Activated CD4-positive, alpha-beta memory T cell treated with anti-CD3 and anti-CD28 coated beads for 36 hours (primary cell): ENCODE measurements at places on chromosomes 12 and 14.
A peak's percentile ranks its signal among the peaks of the same experiment; 100 is the strongest.

GRCh38 chr14:60278350-60278749, 29.3 kb downstream of the PPM1A start:
- no peak for DNase-seq

DNA sequence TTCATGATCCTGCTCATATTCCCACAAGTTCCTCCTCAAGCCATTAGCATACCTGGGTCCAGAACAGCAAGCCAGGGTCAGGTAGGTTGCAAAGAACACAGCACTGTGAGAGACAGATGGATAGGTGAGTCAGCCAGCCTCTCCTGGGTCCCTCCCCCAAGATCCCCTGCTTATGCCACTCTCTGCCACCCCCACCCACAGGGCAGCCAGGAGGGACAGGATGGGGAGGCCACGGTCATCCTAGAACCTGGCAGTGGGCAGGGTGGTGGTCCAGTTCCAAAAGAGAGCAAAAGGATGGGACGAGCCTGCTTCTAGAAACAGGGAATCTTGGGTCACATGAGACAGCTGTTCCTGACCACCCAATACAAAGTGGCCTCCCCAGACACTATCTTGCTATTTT, 12.7 kb downstream of the FAIM2 start:
- DNase-seq: no peak

DNA sequence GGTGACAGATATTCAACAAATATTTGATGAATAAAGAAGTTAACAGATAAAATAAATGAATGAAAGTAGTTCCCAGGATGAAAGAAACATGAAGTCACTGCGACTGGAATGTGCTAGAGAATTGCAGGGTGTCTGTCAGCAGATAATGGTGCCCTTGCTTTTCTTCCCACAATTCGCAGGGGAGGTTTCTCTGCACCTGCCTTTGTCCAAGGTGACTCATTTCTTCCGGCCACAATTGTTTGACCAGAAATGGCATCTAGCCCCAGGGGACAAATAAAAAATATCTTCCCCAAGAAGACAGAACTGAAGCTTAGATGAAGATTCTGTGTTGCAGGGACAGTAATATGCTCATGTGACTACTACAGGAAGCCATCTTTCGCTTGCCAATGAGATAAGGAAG, 316.1 kb upstream of the TBX3 start:
- DNase-seq: no peak

DNA sequence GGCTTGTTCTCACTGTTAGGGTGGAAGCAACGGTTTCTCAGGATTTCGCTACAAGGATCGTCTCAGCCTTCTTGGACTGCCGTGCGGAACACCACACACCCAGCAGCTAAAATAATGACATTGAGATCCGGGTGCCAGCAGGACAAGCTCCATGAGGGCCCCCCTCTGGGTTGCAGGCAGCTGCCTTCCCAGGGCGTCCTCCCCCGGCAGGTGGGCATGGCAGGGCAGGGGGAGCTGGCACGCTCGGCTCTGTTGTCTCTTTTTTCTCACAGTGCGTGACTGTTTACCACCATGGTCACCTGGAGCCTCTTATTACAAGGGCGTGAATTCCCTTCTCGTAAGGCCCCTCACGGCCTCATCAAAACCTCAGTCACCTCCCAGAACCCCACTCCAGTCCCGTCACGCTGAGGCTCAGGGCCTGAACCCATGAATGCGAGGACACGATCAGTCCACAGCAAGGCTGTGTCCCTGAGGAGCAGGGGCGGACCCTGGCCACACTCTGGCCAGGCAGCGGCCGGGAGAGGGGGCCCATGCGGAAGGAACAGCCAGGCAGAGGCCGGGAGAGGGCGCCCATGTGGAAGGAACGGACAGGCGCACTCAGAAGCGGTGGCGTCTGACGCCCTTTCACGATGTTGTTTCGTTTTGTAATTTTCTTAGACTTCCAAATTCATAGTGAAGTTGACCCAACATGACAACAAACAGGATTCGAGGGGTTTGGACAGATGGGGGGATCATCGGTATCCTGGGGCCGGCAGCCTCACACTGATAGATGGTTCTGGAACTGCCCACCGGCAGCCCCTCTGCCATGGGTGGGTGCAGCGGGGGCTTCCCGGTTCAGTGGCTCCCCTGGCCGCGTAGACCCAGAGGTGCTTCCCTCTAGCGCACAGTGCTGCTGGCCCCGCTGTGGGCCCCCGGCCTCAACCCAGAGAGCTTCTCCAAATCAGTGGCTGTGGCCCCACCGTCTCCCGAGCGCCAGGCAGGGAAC, 10.0 kb downstream of the LRCOL1 start:
- peak; percentile 62 for DNase-seq

GRCh38 chr12:57173089-57173488, 25.7 kb upstream of the LRP1-AS start:
- DNase-seq: peak; percentile 26

DNA sequence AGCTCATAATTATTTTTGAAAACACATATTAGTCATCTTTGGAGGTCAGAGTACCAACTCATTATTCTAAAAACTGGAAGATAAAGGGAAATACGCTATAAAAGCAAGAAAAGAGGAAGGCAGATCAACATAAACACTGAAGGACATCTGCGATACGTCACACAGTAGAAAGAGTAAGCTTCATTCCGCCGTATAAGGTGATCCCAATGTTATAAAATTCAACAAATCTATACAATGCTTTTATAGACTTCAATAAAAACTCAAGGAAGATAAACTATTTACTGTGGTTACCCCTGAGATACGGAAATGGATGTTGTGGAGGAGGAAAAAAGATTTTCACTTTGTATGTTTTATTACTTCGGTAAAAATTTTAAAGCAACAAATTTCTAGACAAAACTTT, 92.6 kb downstream of the ITPR2 start:
- DNase-seq: no peak

- no peak for DNase-seq
These were observed 196.7 kb downstream of the ALX1 start for GRCh38 chr12:85476756-85477155.

- DNase-seq: no peak
These were observed 424.5 kb upstream of the RGS6 start for GRCh38 chr14:71507681-71508080.

GRCh38 chr14:95460647-95461478, 55.6 kb downstream of the SYNE3 start:
- DNase-seq: no peak

DNA sequence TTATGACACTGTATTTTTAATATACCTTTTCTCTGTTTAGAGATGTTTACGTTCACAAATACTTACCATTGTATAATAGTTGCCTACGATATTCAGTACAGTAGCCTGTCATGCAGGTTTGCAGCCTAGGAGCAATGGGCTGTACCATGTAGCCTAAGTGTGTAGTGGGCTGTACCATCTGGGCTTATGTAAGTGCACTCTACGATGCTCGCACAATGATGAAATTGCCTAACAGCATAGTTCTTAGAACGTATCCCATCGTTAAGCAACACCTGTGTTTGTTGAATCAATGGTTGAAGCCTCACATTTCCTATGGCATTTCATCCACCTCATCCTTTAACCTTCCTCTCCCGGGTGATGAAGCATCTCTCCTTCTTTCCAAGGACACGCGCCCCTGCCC, 12.5 kb upstream of the EML1 start:
- no peak for DNase-seq

- DNase-seq: no peak
These were observed 331.8 kb downstream of the TMEM132D start for GRCh38 chr12:129571901-129572494.

GRCh38 chr12:6039894-6040601, 84.4 kb downstream of the VWF start:
- DNase-seq: peak; percentile 58

DNA sequence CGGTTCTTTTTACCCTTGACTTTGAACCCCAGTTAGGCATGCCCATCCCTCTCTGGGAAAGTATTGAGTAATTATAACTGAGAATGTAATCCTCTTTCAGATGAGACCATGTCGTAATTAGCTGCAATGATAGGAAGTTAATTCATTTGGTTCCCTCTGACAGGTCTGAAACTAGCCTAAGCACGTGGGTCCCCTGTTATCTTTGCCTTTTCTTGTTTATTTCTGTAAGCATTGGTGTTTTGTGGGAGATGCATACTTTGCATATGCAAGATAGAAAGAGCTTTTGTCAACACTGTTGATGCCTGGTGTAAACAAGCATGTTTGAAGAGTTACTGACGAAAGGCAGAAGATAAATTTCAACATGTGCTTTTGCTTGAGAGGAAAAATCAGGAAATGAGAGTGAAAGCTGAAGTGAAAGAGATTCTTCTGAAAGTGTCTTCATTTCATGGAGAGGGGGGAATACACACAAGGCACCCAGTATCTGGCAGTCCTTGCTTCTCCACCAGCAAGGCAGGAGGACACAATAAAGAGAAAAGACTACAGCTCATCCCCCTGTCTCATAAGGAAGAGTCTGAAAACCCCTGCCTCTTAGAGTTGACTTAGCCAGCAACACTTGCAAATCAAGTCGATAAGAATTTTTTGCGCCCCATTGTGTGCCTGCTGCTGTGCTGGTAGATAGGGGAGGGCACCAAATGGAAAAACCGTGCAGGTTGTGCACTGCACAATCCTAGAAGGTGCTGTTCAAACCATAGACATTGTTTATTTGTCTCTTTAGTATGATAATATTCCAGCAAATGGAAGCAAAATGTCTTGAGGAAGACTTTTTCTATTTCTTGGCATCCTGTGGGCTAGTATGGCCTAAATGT, 77.8 kb downstream of the SLC24A4 start:
- no peak for DNase-seq

DNA sequence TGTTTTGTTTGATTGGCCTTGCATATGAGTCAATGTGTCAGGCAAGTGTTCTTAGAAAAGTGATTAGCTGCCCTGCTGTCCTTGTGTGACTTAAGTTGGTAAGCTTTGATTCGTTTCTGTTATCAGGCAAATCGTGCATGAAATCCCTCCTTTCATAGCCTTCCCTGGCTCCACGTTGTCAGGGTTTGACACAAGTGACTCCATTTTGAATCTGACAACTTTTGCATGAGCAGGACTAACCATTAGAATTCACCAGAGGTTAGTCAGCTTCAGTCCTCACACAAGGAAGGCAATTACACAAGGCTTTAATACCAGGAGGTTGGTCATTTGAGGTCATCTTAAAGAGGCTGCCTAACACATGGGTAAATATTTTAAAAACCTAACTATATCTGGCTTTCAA, 68.2 kb downstream of the GPATCH2L start:
- DNase-seq: no peak

- no peak for DNase-seq
These were observed 29.8 kb downstream of the ERG28 start for GRCh38 chr14:75630695-75631452.

DNA sequence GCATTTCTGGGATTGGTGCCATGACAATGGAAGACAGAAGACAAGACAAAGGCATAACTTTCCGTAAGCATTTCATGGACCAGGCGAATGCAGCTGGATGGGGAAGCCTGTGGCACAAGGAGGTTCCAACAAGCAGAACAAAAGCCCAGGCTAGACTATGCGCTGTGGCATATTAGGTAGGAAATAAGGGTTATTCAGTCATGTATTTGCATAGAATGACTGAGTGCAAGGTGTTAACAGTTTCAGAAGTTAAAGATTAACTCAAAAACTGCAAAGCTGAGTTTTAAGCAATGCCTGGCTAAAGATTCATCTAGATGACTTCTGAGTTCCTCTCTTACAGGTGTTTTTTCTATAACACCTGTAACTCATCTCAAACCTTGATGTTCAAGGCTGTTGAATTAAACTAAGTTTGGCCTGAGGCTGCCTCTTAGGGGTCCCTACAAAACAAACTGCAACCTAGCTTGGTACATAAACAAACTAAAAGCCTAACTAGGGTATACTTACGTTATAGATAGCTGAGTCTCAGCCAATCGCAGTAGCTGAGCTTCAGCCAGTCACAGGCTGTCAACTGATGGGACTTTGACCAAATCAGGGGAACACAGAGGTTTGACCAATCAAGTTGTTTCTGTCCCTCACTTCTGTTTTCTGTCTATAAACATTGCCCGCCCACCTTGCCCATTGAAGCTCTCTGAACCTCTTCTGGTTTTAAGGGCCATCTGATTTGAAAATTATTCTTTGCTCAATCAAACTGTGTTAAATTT, 52.2 kb upstream of the PLBD1 start:
- DNase-seq: no peak

- no peak for DNase-seq
These were observed 8.4 kb downstream of the AHNAK2 start for GRCh38 chr14:104969741-104970230.

DNA sequence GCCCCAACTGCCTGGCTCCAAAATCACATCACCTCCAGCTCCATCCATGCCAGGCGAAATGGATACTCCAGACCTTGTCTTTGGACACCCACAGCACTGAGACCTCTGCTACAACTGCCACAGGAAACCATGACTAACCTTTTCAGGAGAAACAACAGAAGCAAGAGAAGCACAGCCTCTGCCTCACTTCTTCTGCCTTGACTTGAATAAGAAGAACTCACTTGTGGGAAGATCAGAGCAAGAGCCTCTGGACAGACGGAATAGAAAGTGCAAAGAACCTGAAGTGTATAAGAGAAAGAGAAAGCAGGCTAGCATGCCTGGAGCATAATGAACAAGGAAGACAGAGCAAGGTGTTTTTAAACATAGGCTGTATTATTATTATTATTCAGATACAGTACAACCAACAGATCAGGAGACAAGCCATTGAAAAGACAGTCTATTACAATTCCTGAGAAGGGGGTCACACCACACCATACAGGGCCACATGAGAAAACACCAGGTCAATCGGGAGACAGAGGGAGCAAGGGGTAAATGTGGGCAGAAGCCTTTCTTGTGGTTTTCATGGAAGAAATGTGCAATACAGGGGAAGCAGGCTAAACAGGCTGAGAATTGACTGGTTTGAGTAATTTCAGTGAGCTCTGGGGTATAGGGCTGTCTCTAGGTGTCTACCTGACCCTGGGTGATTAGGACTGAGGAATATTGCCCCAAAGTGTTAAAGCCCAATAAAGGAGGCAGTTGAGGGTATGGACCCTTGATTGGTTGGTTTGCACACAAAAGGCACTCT, 7.4 kb upstream of the OR10P1 start:
- peak; percentile 48 for DNase-seq

DNA sequence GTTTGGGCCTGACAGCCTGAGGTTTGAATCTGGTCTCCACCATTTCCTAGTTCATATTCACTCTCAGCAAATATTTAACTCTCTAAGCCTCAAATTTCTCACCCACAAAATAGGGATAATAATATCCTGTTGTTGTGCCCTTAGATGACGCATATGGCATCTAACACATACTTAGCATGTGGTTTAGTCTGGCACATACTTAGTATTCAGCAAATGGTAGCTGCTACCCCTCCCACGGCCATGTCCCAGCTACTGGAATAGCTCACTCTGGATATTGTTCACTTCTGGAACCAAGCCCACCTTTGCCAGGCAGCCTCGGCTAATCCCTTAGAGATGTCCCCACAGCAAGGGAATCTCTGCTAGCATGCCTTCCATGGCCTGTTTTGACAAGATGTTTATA, 53.3 kb downstream of the BICD1 start:
- DNase-seq: no peak

DNA sequence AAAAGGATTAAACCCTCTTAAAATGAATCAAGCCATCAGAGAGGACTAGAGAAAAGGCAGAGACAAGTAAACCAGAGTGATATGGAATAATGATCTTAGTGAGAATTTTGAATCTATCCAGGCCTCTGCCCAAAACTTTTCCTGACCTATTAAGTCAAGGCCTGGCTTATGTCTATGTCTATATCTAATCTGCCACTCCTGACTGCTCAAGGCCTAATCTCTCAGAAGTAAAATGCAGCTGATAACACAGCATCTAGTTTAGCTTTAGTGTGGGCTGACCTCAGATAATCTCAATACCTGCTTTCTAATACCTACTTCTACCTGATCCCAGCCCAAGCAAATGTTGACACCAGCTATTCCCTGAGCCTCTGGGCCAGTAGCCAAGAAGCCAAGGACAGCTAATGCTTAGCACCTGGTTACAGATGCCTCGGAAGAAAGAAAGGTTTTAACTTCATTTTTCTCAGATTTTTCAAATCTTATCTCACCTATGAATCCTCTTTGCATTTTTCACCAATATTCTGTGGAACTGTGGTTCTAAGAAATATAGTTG, 1472.5 kb upstream of the SEL1L start:
- DNase-seq: no peak
